ENCODE measurements at places on chromosomes 5 and 9.

GRCh38 chr5:55969956-55970355, 24.8 kb downstream of the IL6ST start:
- no peak for DNase-seq

GRCh38 chr9:98410185-98410697, 154.8 kb upstream of the TBC1D2 start:
- peak; percentile 22 for DNase-seq

GRCh38 chr9:88947581-88948573, 43.4 kb upstream of the S1PR3 start:
- DNase-seq, result no peak

DNA sequence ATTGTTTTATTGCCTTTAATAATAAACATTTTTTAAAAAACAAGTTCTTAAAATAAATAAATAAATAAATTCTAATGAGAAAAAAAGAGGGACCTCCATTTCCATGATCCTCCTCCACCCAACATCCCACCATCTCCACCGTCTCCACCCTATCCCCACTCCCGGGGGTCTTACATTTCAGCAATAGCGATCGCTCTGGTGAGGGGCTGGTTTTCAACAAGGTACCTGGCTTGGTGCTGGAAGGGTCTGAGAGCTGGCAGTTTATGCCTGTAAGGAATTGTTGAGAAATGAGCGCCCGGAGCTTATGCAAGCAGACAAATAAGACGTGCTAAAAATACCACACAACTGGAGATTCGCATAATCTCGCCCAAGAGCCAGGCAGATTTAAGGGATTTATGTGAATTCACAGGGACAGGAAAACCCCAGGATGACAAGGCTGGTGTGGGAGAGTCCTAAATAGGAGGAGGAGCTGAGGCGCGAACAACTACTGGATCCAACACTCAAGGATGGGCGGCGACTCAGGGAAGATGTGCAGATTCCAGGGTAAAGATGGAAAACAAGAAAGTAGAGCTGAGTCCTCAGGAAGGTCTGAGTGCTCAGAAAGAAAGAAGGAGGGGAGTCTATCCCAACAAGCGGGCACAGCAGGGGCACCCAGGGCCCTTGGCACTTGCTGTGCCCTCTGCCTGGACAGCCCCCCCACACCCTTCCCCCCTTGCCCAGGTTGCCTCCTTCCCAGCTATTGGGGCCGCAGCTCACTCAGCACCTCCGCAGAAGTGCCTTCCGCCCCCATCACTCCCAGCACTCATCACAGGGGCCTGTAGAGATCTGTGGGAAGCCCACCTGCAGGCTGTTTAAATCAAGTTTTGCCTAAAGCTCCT, 27.0 kb downstream of the TRIM14 start:
- no peak for DNase-seq

DNA sequence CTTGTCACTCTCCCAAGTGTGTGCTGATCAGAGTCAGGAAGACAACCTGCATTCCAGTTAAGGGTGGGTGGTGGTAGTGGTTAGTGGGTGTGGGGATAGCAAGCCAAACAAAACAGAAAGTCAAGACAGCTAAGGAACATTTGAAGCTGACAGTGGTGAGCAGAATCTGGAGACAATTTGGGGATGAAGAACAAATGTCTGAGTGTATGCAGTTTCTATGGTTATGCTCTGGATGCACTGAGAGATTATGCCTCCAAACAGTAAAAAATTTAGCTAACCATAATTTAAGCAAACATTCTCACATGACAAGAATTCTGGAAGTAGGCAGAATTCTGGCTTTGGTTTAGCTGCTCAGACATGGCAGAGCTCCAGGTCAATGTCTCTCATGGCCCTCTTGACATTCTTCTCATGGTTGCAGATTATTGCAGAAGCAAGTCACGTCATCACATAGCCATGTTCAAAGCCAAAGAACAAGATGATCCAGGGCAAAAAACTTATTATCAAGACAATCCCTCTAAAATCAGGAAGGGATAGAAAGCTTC, 148.7 kb downstream of the LURAP1L start:
- DNase-seq, result no peak

DNA sequence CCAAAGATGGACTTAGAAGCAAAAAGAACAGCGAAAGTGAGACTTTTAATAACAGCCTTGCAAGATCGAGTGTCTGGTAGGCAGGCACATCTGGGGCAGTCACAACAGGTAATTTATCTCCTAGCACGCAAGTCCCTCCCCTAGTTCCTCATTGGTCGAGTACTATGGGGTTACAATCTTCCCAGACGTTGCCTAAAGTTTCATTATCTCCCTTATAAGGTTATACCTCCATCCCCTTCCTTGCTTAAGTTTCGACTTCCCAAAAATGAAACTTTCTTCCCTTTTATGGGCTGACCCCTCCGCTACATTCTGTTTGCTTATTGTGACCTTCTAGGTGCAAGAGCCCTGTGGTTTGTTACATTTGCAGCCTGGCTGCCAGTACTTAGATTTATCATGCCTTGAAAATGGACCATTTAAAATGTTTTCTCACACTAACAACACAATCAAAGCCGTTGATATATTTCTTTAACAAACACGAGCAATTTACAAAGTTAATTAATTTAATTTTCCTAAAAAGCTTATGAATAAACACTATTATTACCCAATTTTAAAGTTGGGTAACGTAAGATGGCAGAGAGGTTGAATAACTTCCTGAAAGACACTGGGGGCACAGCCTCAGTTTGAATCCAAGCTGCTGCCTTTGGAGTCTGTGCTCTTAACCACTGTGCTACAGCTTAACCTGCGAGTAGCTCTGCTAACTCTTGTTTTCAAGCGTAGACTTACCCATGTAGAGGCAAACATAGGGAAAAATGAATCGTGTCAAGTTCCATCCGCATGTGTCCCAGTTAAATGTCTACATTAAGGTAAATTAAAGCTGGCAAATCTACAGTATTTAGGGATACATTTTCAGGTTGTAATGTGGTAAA, 91.7 kb downstream of the EDIL3 start:
- DNase-seq, result no peak

DNA sequence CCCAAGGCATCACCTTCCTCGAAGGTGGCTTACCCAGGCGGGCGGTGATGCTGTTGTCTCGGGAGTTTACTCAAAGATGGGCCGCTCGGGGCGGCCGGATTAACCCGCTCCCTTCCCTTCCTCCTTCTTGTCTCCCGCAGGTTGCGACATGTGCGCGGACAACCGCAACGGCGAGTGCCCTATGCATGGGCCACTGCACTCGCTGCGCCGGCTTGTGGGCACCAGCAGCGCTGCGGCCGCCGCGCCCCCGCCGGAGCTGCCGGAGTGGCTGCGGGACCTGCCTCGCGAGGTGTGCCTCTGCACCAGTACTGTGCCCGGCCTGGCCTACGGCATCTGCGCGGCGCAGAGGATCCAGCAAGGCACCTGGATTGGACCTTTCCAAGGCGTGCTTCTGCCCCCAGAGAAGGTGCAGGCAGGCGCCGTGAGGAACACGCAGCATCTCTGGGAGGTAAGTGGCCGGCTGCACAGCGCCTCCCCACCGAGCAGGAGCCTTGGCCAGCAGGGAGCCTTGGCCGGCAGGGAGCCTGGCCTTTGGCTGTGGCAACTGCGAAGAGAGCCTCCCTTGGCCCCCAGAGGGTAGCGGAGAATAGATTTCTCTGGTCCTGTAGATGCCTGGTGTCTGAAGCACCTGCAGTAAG, 10.6 kb downstream of the PRDM6 start:
- DNase-seq, result no peak

DNA sequence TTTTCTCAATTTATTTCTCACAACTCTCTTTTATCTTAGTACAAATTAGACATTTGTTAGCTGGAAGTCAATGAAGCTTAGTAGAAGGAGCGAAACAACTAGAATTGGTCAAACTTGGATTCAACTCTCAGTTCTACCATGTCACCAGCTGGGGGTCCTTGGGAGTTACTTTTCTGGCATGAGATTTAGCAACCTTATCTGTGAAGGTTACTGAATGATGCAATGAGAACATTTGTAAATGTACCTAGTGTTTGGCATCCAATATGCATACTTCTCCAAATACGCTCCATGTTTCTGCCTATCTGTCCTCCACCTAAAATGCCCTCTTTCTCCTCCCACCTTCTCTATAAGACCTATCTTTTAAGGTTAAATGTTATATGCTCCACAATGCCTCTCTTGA, 6.3 kb downstream of the HNRNPA0 start:
- no peak for DNase-seq

GRCh38 chr9:113164536-113165300, 13.9 kb downstream of the SLC31A2 start:
- no peak for DNase-seq

DNA sequence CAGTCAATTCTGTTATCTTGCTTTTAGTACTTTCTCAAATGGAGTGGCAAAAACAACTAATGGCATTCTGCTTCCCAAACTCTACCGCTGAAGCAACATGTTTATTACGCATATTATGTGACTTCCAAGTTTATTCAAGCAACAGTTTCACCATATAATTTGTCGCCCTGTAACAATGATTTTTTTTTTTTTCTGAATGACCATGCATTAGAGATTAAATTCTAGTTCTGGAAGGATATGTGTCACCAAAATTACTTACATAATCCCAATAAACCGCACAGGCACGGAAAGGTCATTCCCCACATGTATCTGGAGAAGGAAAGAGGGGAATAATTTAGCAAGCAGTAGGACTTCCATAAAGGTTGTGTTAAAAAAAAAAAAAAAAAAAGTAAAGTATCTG, 691.8 kb downstream of the DNAH5 start:
- DNase-seq, result no peak

All from SK-N-DZ (cell line).